Foreskin keratinocyte (primary cell): ENCODE measurements at places on chromosomes 1 and 21. TPM values are rescaled to one million over a fixed set of nuclear protein-coding genes. Genes with fewer than 3 reads are reported as not detected.

Gene C8A
- not detected in 2 replicates for total RNA-seq

Gene SLC2A1
- total RNA-seq = 204 and 209 TPM in 2 replicates

Gene ARHGEF11
- total RNA-seq = 16.5 and 18.4 TPM in 2 replicates

Gene RPE65
- total RNA-seq = not detected in 2 replicates

DNA sequence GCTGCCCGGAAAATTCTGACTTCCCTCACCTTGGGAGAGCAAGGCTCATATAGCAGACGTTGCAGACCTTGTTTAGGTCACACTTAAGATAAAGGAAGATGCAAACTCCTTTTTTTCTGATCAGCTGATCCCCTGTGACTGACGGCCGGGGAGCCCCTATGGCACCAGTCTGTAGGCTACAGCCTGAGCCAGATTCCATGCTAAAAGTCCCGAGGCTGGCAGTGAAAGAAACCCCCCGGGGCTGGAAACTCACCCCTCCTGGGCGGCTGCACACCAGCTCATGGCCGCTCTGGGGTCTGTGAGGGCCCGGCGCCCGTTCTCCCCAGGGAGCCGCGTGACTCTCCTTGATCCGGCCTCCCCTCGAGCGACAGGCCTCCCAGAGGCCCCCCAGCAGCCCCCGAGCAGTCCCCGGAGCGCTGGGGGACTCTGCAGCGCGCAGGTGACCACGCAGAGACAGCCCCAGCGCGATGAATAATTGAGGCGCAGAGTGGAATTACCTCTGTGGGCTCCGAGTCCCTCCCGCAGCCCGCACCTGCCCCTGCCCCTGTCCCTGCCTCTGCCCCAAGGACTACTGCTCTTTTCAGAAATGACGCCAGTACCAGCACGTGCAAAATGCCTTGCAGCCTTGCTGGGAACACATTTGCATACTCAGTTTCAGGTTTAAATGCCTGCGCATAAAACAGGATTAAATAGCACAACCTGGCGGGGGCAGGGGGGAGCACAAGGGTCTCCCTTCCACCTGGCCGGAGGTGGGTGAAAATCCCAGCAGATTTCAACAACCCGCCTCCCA lies 62.6 kb upstream of the CLDN14 start:
- no peak for DNase-seq

- no peak for DNase-seq
These were observed 10.8 kb downstream of the OLIG1 start for GRCh38 chr21:33080776-33081175.

GRCh38 chr1:93571623-93572310 lies 109.9 kb downstream of the BCAR3 start:
- DNase-seq = no peak
